Natural killer cell treated with Interleukin-12 subunit alpha and Interleukin-12 subunit beta and Interleukin-15 and Interleukin-18, amount 100 ng/mL, for 72 hours (primary cell): ENCODE measurements at places on chromosomes 6 and 20. TPM values are rescaled to one million over a fixed set of nuclear protein-coding genes. Genes with fewer than 3 reads are reported as not detected.

Gene TCP11
- not detected for total RNA-seq

Gene KCNG1
- not detected for total RNA-seq

Gene NKX2-2
- not detected for total RNA-seq

Gene GRIK2
- total RNA-seq: not detected

Gene PAK5
- total RNA-seq: not detected

Gene BLCAP
- 39.8 TPM for total RNA-seq

Gene JPH2
- 1.0 TPM for total RNA-seq

Gene RAMACL
- total RNA-seq: 0.73 TPM
